Omental fat pad (tissue), 4 donors: ENCODE measurements at places on chromosomes 4 and X. TPM values are rescaled to one million over a fixed set of nuclear protein-coding genes. Genes with fewer than 3 reads are reported as not detected.

NXF2 gene
- total RNA-seq = not detected

NDP gene
- total RNA-seq = not detected

DNA sequence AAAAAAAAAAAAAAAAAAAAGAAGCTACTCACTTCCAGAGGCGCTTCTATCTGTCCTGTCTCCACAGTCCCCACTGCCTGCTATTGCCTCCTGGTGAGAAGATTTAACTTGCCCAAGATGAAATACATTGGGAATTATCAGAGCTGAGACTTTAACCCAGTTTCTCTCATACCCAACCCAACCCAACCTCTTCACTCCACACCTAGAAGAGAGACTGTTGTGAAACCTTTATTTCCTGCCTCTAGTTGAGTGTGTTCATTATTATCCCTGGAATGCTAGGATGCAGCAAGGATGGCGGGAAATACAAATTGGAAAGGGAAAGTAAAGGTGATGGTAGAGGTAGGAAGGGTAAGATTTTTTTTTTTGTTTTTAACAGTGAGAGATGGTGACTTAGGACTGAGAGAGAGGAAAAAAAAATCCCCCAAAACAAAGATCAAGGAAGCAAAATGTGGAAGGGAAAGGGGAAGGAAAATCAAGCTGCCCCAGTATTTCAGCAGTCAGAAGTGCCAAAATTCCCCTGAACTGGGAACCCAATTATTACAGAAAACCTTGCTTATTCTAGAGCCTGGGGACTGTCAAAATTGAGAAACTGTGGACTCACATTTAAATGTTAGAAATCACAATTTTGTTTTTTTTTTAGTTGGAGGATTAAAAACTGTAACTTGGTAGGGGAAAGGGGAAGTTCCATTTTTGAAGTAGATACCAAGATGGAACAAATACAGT lies 253.0 kb downstream of the PTTG2 start:
- DNase-seq = no peak

DNA sequence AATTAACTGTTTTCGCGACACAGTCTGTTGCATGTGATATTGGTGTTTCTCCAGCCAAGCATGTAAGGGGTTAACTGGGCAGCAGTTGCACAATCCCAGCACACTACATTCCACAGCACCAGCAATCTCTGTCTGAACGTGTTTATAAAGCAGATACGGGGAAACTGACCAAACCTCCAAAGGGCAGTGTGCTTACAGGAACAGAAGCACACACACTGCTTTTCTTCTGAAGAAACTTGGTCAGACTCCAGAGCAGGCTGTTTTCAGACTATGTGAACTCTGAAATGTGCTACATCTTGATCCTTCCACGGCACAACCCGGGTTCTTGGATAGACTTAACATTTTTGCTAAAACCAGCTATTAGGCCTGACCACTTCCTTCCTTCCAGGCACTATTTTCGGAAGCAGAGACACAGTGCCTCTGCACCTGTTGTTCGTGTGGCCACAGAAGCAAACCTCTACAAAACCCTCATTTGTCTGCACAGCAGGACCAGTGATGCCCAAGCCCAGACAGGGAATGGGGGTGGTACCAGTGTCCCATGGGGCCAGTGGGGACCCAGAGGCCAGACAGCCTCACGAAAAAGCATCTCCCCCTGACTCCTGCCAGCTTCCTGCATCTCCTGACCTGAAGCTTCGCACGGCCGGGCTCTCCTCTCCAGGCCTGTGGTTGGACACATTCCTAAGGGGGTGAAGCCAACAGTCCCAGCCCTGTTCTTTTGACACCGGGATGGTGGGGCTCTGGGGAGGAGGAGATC lies 90.1 kb downstream of the IRF2 start:
- no peak for DNase-seq

DNA sequence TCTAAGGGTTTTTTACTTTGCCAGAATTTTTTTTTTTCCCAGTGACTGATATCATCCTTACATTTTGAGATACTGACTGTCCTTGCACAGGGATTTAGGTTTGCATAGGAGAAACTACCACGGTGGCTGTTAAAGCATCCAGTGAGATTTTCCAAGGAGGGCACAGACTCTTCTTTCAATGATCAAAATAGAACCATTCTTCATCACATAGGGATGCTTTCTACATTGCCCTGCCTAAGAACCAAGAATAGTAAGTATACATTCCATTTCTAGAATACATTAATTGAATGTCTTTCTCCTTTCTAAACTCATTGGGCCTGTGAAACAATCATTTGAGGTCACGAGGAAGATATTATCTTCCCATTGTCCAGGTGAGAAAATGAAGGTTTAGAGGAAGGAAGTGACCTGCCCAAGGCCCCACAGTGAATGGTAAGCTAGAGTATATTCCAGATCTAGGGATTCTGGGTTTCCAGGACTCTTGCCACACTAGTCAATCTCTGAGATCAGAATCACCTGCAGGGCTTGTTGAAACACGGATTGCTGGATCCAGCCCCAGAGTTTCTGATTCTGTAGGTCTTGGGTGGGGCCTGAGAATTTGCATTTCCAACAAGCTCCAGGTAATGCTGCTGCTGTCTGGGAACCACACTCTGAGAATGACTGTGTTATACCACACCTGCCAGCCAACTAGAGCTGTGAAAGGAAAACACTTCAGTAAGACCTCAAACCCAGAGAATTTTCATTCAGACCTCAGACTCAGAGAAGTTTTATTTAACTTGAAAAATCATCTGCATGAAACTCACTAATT lies 17.7 kb upstream of the TMEM154 start:
- DNase-seq = no peak

DNA sequence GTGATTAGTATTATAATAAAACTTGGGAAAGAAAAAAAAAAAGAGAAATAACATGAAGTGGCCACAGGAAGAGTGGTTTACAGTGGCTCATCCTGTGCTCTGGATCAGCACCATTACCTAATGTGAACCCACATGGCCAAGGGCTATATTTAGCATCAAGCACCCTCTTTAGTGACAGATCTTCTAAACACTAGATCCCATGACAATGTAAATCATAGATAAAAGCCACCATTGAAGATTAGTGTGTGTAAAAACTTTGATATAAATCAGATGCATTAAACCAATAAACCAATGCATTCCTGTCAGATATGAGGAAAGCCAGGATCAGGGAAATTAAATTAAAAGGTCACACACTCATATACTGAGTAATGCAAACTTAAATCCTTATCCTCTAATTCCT lies 400.6 kb upstream of the MAGEB18 start:
- no peak for DNase-seq

TMPRSS11D gene
- not detected for total RNA-seq

- DNase-seq = no peak
Measured at GRCh38 chr4:186304866-186305505, 39.0 kb downstream of the F11 start.

CFAP99 gene
- not detected for total RNA-seq
